Activated CD4-positive, alpha-beta T cell treated with anti-CD3 and anti-CD28 coated beads for 1 hour (primary cell): ENCODE measurements at places on chromosomes 4 and X.
A peak's percentile ranks its signal among the peaks of the same experiment; 100 is the strongest.

DNA sequence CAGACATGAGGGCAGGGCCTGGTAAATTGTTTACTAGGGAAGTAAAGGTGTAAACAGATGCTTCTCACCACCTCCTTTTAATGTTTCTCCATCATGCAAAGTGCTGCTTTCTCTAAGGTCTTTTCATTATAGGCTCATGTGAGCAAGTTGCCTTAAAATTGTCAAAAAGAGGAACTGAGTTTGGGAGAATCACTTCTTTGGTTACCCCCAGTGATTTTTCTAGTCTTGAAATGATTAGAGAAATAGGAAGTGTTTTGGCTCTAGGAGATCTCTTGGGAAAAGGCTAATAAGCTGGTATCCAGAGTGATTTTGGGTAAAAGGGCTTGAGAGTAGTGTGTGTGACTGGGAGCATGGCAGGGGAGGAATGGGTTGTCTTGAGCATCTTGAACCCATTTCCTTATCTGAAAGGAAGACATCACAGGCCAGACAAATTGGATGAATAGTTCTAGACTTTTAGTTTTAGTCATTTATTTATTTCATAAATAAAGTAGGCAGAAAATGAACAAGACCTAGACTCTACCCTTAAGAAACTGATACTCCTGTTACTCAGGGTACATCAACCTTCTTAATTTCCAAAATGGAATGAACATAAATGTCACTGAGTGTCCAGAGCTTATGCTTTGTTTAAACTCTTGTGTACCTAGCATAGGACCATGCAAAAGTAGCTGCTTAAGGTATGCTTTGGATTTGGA, 14.2 kb downstream of the GRPR start:
- no peak for DNase-seq

GRCh38 chr4:69377562-69377961, 97.3 kb downstream of the UGT2B28 start:
- no peak for DNase-seq

DNA sequence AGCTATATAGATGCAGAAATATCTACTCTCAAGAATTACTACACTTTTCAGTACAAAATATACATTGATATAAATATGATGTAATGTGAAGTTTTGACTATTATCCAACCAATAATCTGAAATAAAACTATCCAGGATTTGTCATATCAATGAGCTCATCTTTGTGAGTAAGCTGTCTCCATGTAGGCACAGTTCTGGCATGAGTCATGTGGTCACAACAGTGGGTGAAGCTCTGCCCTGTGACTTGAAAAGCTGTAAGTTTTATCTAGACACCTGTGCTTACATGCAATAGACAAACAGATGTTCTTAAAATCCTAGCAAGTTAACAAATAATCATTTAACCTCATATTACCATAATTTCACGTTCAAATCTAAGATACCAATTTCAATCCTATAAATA, 192.7 kb downstream of the GABRG1 start:
- no peak for DNase-seq

DNA sequence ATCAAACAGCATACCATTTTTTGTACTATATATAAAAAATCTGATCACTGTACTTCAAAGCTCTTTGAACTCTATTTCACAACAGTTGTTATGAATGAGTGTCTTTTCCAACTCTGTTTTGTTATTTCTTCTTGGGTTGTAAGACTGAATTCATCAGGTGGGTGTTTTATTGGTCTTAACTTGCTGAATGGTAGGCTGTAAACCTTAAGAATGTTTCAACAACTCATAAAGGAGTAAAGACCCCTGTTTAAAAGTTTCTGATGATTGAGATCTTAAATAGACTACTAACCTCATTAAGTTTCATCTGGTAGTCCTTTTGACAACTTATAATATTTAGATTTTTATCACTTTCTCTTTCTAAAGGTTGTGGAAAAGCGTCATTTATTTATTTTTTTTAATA, 18.4 kb upstream of the STAG2 start:
- no peak for DNase-seq

DNA sequence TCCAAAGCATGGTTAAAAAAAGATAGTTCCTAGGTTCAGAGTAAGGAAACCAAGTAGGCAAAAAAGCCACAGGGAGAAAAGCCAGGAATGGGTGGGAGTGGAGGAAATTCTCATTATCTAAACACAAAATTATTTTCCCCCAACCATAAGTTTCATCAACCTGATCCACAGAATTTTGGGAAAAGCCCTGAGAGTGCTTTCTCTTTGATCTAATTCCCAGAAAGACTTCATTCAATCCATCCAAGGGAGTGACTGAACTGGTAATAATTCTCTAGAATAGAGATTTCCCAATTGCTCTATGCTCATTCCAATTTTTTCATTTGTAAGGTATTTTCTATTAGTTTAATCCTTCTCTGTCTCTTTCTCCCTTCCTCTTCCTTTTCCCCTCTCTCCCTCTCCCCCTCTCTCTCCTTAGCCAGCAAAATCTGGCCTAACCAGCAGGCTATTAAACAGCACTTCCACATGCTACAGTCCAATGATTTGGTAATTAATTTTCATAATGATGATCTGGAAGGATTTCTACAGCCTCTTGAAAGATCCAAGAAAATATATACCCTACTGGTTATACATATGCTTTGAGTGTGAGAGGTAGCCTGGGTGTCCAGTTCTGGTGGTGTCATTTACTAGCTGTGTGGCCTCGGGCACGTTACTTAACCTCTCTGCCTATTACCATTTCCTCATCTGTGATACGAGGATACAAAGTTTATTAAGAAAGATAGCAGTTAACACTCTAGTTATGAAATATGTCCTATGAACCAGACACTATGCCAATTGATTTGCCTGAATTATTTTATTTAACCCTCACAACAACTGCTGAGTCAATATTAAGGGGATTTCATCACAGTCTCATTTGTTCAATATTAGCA, 251.5 kb upstream of the RASGEF1B start:
- DNase-seq, result no peak

DNA sequence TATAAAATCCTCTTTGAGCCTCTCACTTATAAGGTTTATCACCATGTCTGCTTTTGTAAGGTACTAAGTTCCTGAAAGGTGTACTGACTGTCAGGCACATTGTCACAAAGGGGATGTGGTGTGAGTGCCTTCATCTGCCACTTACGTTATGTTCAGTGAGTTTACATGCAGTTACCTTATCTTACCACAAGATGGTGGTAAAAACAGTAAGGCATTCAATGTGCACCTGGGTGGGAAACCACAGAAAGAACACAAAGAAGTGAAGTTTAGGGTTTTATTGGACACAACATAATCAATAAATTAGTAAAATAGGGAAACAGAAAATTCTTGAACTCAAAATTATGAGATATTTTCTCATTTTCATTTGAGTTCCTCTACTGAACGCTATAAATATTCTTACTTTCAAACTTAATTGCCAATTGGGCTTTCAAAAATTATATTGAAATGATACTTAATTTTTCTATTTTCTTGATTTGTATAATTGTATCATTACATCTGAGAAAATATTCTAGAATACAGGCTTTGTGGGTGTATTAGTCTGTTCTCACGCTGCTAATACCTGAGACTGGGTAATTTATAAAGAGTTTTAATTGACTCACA, 650.8 kb downstream of the PCDH7 start:
- DNase-seq, result no peak

- DNase-seq, result no peak
These were observed 30.2 kb downstream of the SMIM14 start for GRCh38 chr4:39608451-39608850.

DNA sequence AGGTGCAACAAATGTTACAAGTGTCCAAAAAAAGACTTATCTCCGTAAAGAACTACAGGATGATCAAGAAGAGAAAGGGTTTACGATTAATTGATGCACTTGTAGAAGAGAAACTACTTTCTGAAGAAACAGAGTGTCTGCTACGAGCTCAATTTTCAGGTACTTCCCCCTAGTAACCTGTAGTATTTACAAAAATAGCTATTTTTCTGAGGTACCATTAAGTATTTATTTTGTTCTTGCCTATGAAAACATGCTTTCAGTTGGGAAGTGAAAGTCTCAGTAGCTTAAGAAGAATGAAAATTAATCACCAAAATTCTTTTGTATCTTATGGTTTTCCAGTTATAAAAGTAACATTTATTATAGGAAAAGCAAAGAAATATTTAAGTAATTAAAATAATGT, 5.9 kb downstream of the THAP9 start:
- DNase-seq, result no peak

- DNase-seq, result no peak
These were observed 672.2 kb downstream of the KCTD8 start for GRCh38 chr4:43776371-43776770.

- DNase-seq, result no peak
These were observed 94.0 kb upstream of the TBL1X start for GRCh38 chrX:9370893-9371292.

GRCh38 chr4:111635646-111636045, 509.6 kb upstream of the FAM241A start:
- DNase-seq, result no peak

DNA sequence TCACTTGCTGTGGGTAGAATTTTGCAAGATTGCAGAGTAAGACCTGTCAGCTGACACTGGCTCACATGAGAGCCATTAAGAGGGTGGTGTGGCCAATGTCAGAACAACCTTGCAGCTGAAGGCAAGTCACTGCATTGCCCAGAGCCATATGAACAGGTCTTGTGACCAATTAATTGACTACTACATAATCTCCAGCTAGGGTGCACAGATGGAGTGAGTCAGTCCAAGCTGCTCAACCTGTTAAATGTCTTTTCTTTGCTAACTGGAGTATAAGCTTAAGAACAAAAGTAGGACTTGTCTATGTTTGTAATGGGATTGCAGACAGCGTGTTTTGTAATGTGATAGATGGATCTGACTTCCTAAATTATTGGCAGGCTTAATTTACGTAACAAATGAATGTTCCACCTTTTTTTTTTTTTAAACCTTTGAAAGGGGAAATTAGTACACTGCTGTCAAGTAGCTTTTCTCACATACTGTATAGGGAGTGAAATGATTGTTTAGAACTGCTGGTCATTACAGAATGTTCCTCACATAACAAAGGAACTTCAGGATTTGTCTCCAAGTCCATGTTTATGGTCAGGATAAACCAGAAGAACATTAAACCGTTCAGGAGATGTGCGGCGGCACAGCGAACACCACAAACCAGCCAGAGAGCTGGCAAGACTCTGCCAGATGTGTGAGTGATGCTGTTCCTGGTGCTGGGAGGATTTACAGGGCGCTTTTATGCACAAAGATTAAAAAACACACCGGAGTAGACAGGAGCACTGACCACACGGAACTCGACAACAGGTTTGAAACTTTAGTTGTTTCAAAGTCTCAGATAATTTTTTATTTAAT, 37.0 kb downstream of the FNIP2 start:
- no peak for DNase-seq

DNA sequence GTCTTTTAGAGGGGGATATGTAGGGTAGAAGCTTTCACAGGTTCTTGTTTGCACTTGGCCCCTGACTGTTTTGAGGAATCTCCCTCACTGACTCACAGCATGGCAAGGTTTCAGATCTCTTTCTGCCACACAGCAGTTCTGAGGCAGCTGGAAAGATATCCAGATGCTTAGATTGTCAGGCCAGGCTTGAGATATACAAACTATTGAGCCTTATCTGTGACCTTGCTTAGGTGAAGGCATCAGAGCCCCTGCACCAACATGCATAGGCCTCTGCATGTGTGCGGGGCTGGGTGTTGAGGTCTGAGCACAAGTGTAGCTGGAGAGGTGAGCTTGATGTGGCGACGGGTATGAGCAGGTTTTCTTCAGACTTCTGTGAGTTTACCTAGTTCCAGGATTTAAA, 80.9 kb upstream of the MSANTD1 start:
- DNase-seq, result no peak

GRCh38 chrX:64204701-64205440, 637 bp downstream of the AMER1 start:
- no peak for DNase-seq

DNA sequence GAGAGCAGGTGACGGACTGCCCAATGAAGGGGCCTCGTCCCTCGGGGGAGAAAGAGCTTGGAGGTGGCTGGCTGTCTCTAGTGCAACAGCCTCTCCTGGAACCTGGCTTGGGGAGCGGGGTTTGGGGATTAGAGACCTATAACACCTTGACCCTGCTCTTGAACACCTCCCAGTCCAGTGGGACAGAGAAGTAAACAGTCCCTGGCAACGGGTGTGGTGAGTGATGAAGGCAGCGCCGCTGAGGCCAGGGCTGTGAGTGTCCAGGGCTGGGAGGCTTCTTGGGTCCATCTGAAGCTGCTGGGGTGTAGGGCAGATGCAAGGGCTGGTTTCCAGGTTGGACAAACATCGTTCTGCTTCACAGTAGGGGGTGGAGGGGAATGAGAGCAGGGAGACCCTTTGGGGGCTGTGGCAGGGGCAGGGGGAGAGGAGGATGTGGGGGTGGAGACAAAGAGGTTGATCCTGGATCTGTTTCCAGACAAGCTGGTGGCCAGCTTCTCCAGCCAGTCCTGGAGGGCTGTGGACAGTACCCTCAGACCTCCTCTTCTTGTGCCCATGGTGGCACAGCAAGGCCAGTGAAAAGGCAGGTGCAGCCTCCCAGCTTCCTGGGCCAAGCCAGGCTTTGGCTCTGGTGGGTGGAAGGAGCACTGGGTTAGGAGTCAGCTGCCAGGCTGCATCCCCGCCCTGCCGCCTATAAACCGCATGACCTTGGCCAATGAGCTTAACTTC, 3.8 kb downstream of the NSG1 start:
- no peak for DNase-seq

- DNase-seq, result no peak
These were observed 12.0 kb downstream of the C4orf54 start for GRCh38 chr4:99645638-99646037.

GRCh38 chr4:25180524-25181131, 20.4 kb upstream of the SEPSECS start:
- no peak for DNase-seq

GRCh38 chr4:14269824-14270223, 642.3 kb upstream of the BOD1L1 start:
- DNase-seq, result no peak

DNA sequence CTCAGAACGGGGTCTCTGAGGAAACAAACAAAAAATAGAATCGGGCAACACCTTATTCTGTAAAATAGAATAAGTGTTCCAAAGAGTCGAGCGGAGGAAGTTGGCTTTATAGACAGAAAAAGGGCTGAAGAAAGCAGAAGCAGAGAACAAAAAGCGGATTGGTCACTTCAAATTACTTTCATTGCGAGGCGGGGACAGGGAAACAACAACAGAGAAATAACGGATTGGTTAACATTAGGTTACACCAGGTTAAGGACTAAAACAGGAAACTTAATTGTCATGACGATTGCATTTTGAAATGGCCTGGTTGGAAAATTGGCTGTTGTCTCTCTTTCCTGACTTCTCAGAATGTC, 433 bp upstream of the COQ2 start:
- DNase-seq, result no peak

DNA sequence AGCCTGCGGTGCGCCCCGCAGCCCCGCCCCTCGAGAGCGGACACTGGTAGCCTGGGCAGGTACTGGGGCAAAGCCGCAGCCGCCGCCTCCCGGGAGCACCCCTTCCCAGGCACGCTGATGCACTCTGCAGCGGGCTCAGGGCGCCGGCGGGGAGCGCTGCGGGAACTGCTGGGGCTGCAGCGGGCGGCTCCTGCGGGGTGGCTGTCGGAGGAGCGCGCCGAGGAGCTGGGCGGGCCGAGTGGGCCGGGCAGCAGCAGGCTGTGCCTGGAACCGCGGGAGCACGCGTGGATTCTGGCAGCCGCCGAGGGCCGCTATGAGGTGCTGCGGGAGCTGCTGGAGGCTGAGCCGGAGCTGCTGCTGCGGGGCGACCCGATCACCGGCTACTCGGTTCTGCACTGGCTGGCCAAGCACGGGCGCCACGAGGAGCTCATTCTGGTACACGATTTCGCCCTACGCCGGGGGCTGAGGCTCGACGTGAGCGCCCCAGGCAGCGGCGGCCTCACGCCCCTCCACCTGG, 401 bp downstream of the SOWAHD start:
- DNase-seq, result peak; percentile 8

GRCh38 chr4:159108124-159108523, 5.2 kb downstream of the RAPGEF2 start:
- no peak for DNase-seq
